T-helper 1 cell (primary cell): ENCODE measurements at places on chromosomes 1 and 21.

GRCh38 chr1:25566730-25567341, 23.4 kb downstream of the LDLRAP1 start:
- DNase-seq, result no peak

GRCh38 chr1:202150602-202151001, 6.1 kb upstream of the ARL8A start:
- no peak for DNase-seq

DNA sequence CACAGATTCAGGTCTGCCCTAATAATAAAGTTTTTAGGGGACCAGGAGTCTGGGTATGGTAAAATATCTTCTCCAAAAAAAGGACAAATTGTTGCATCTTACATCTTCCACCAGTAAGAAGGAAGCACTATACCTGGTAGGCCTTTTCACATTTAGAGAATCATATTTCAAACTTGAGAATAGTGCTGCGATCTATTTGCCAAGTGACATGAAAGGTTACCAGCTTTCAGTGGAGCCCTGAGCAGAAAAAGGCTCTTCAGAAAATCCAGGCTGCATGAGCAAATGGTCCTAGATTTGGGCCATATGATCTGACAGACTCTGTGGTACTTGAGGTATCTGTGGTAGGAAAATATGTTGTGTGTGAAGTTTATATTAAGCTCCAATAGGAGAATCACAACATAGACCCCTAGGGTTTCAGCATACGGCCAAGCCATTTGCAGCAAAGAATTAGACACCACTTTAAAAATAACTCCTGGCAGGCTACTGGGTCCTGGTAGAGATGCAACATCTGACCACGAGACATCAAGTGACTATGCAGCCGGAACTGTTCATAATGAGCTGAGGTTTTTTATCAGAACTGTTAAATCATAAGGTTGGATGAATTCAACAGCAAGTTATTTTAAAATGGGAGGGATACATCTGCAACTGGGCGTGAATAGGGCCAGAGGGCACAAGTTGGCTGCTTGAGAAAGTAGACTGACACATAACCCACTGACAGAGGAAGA, 38.6 kb upstream of the CCDC190 start:
- no peak for DNase-seq

GRCh38 chr1:40848530-40849189, 13.5 kb downstream of the CITED4 start:
- DNase-seq, result no peak

- DNase-seq, result no peak
Observed at GRCh38 chr1:236451796-236452373, 57.8 kb downstream of the EDARADD start.

DNA sequence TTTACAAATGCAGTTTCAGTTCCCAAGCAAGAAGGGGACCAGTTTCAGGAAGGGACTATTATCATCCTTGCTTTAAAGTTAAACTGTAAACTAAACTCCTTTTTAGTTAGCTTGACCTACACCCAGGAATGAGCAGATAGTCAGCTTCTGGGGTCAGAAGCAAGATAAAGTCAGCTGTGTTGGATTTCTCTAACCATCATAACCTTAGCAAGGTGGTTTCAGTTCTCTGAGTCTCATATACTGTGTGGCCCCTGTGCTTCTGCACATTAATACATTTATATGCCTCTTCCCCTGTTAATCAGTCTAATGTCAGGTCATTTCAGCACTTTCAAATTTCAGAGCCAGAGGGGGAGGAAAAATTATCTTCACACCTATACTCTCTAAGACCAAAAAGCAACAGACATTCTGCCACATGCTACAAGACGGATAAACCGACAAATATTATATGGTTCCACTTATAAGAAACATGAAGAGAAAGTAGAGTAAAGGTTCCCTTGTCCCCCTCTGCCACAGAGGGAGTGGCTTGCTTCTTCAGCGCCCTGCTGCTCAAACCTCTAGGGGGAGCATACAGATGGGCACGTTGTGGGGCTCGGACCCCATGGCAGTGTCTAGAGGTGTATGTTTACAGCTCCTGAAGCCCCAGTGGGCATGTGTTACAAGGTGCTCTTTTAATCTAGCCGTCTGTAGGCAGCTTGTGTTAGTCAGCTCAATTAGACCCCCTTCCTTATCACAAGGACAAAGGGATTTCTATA, 89.1 kb downstream of the SMYD3 start:
- DNase-seq, result no peak

DNA sequence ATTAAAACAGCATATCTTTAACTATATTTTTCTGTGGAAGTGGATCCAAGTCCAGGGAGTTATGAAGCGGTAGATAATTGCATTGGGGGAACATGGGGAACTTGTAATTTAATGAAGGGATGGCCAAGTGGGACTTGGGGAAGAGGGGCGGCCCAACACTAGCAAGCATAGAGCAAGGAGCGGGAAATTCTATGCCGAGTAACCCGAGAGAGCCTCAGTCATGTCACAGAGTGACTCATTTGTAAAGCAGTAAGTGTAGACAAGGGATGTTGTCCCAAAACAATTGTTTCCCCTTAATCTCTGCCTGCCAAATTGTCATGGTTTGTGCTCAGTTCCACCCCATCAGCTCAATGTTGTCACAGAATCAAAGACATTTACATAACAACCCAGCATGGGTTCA, 620.1 kb downstream of the AJAP1 start:
- DNase-seq, result no peak

GRCh38 chr1:42740851-42741580, 980 bp upstream of the CLDN19 start:
- DNase-seq, result no peak

DNA sequence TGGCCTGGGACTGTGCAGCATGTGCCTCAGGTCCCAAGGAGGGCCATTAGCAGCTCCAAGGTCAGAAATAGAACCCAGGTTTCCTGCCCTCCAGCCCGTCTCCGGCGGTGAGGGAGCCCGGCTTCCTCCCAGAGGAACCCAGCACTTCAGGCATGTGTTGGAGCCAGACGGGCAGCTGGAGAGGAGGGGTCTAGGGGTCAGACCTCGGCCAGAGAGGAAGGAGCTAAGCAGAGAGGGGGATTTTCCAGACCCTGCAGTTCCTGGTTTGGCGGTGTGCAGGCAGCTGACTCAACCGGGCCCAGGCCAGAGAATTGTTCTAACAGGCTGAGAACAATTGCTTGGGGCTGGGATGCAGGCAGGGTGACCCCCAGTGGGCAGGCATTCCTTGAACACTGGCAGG, 37.1 kb downstream of the HSPG2 start:
- no peak for DNase-seq

- DNase-seq, result no peak
Observed at GRCh38 chr1:93443454-93443853, 4.5 kb upstream of the FNBP1L start.

GRCh38 chr1:57281324-57281723, 142.5 kb downstream of the DAB1 start:
- DNase-seq, result no peak

- no peak for DNase-seq
Observed at GRCh38 chr1:202848191-202848542, 37.4 kb downstream of the PCAT6 start.

- DNase-seq, result no peak
Observed at GRCh38 chr1:18077657-18078215, 29.9 kb upstream of the IGSF21 start.

- DNase-seq, result no peak
Observed at GRCh38 chr21:31012133-31013089, 25.9 kb downstream of the KRTAP19-8 start.

DNA sequence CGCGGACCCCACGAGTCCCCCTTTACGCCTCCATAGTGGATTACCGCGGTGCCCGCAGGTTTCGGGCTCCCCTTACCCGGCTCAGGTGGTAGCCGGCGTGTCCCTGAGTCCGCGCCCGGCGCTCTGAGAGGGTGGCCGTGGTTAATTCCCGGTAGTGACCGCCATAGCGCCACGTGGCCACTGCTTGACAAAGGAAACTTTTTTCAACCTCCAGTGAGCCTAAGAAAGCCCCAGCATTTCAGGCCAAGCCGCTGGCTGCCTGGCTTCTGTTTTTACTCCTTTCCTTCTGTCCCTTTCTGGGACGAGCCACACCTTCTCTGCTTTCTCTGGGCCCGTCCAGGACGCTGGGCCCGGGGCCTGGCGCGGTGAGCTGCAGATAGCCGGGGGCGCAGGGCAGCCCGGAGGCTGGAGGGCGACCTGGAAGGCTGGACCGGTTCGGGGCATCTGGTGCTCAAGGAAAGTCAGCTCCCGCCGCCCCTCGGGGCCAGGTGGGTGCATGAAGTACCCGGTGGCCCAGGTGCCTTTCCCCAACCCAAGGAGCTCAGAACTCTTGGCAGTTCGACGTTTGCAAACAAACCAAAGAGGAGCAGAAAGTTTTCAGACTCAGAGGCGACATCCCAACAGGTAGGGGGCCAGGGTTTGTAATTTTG, 540 bp upstream of the C1orf198 start:
- DNase-seq, result no peak

GRCh38 chr1:83626603-83627002, 372.3 kb downstream of the TTLL7 start:
- DNase-seq, result no peak

DNA sequence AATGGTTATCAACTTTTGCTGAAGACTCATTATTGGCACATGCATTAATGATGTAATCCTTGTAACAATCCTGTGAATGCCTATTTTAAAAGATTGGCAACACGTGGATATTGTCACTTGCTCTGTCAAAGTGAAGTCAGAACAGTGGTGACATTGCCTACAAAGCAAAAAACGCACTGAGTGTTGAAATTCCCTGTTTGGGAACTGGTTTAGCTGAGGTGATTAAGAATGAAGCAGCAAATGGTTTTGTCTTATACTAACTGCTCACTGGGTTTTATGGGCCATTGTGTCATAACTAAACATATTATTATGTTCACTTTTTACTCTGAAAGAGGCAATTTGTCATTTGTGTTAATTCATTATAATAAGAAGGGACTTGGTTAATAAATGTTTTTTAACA, 11.3 kb downstream of the OR14A16 start:
- no peak for DNase-seq
